Stimulated activated CD4-positive, alpha-beta T cell treated with anti-CD3 and anti-CD28 coated beads, Interleukin-1b, Interleukin-23, amount 100 ng/mL, for 1 hour (primary cell): ENCODE measurements at places on chromosomes 13 and 19.

- DNase-seq: no peak
Measured at GRCh38 chr13:35770756-35771297, 294.3 kb upstream of the MAB21L1 start.

GRCh38 chr13:19169991-19170390 is 11.6 kb downstream of the TUBA3C start:
- DNase-seq: no peak

DNA sequence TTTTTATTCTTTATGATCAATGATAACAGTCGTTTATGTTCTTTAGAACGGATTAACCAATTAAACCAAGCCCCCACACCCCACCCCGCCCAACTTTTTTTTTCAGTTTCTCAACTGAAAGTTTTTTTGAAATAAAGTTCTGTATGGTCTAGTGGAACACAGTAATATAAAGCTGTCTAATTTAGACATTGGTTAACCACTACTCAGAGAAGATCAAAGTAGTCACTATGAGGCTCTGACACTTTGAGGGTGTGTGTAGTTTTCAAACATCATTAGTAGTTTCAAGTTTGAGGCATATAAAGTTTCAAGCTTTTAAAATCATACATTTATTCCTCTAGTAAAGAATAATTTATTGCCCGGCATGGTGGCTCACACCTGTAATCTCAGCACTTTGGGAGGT is 413.2 kb downstream of the EFNB2 start:
- no peak for DNase-seq

- no peak for DNase-seq
Measured at GRCh38 chr13:111129465-111130115, 14.5 kb downstream of the ARHGEF7 start.
